ENCODE measurements at places on chromosomes 1 and 21.

- no peak for DNase-seq
Measured at GRCh38 chr1:245398180-245398579, 243.4 kb downstream of the KIF26B start.

DNA sequence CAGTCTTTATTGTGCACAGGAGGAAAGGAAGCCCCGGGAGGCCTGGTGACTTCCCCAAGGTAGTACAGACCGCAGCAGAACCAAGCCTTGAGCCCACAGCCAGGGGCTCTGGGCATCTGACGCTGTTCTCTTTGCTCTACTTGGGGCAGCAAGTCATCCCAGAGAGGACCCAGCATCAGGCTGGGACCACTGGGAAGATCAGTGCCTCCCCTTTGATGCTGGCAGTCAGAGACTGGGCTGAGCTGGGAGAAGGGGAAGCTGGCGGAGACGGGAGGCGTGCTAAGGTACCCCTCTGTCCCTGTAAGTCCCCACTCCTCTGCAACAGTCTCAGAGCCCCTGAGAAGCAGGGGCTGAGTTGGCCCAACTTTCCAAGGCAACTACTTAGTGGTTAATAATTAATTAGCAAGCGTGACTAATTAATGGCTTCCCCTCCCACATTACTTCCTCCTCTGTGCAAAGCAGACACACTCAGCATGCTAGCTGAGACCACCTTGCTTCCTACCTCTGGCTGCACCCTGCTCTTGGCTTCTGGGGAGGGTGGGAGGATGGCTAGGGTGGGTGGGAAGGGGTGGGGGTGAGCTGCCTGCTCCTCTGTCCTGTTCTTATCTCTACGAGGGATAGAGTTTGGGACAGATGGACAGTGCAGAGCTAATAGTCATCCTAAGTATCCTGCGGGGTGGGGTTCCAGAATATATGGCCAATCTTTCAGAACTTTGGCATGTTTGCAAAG is 1.3 kb downstream of the INAVA start:
- no peak for DNase-seq

DNA sequence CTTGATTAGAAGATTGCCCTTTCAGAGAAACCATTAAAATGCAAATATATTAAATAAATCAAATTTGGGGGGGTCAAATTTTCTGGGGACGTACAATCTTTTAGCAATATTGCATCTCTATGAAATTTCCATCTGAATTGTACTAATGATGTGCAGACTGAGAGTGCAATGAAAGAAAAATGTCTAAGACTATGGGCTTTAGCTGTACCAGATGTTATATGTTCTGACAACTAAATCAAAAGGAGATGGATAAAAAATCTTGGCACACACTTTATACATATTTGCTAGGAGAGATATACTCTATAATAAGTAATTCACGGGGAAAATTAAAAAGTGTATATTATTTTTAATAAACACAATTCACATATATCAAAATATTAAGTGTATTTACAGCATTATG is 13.0 kb upstream of the PLPPR5 start:
- DNase-seq: no peak

DNA sequence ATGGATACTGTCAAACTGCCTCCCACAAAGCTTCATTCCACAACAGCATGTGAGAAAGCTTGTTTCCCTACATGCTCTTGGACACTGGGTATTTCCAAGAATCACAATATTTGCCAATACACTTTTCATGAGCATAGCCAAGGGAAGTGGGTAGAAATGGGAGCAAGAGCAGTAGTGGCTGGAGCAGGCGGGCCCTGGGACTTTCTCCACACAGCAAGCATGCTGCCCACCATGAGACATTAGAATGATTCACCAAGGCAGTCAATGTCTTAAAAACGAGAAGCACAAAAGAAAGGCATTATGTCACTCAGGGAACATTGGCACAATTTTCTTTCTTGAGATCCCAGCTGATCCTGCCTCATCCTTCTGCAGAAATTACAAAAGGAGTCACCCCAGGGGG is 371.6 kb upstream of the RUNX1 start:
- no peak for DNase-seq

- DNase-seq: no peak
Measured at GRCh38 chr1:40081871-40082270, 15.2 kb downstream of the PPT1 start.

DNA sequence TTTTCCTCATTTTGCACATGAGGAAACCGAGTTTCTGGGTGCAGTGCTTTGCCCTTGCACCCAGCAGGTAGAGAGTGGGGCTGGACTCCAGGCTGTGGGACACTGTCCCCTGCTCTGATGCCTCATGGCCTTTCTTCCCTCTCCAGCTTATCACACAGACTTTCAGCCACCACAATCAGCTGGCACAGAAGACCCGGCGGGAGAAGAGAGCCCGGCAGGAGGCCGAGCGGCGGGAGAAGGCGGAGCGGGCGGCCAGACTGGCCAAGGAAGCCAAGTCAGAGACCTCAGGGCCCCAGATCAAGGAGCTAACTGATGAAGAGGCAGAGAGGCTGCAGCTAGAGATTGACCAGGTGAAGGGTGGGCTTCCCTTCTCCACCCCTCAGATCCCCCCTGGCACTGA is 19.0 kb downstream of the KDF1 start:
- DNase-seq: no peak

- no peak for DNase-seq
Measured at GRCh38 chr1:94100785-94101612, 19.9 kb downstream of the ABCA4 start.

DNA sequence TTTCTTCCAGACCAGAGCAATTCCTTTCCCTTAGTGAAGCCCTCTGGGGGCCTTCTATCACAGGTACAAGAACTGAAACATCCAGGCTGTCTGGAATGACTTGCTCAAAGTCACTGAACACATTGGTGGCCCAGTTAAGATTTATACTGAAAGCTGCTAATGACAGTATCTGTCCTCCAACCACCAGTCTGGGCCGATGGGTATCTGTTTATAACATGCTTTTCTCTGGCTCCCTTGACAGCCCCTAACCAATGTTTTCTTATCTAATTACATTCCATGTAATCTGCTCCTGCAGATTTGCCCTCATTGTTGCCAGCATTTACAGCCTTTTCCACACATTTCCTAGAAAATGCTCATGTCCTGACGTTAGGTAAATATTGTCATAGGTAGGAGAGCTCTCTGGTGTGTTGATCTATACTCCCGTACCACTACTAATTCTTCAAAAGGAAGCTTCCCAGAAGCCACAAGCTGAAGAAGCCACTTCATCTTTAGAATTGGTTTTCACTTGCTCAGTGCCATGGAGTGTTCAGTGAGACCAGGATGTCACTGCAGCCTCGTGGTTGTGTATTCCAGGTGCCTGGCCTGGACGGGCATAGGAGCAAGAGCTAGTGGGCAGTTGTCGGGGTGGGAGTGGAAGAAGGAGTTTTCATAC is 163.9 kb downstream of the TSEN15 start:
- DNase-seq: no peak

GRCh38 chr1:1625824-1626206 is 6.2 kb upstream of the MMP23B start:
- DNase-seq: no peak

GRCh38 chr1:244210884-244211558 is 159.9 kb downstream of the ZBTB18 start:
- DNase-seq: no peak

DNA sequence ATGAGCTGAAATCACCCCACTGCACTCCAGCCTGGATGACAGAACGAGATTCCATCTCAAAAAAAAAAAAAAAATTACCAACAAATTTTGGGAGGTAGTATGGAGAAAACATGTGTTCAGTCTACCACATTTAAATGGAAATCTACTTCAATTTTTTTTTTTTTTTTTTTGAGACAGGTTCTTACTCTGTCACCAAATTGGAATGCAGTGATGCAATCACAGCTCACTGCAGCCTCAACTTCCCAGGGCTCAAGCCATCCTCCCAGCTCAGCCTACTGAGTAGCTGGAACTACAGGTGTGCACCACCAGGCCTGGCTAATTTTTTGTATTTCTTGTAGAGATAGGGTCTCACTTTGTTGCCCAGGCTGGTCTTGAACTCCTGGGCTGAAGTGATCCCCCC is 82.1 kb downstream of the GFI1 start:
- DNase-seq: no peak

- no peak for DNase-seq
Measured at GRCh38 chr1:31671561-31672201, 27.0 kb upstream of the PEF1 start.

- DNase-seq: no peak
Measured at GRCh38 chr1:158496374-158496773, 24.4 kb downstream of the OR10R2 start.

DNA sequence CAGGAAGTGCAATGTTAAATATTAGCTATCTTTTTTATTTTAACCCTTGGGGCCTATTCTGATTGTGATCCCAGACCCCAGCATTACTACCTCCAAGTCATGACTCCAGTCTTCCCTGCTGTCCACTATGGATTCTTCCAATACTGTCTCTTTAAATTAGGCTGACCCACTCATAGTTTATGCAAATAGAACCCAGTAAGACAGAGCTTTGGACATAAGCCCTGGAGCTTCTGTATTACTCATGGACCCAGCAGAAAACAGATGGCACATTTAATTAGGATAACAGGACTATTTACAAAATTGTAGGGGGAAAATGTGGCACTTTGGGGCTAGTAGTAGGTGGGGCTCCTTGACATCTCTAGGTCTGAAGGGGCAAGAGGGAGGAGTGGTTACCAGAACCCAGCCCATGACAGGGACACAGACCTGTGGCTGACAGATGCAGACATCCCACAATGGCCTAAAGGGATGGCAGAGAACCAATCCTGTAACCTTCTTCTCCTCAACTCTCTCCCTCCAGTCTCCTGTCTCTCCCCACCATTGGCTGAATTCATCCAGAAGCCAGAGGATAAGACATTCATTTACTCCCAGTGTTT is 233.5 kb downstream of the OMA1 start:
- DNase-seq: no peak

- DNase-seq: no peak
Measured at GRCh38 chr1:32491386-32491785, 26.5 kb downstream of the ZBTB8B start.

DNA sequence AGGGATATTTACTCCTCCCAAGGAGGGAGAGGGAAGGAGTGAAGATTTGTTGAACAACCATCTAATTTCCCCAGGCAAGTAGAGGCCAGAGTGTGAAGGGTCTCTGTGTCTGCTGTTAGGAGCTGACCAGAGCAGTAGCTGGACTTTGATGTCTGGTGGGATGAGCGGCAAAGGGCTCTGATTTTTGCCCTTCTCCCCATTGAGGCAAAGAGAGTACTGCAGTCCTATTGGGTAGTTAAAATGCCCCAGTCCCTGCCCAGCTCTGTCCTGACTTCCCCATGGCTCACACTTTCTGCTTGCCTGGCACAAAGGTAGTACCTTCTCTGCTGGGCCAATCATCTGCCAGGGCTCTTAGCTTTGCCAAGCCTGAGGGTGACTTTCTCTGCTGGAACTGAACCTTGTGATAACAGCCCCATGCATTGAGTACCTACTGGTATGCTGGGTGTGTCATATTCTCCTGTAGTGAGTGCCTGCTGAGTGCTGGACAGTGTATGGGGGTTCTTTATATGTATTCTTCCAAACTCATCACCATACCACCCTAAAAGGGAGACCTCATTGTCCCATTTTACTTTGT is 64.0 kb upstream of the SELENON start:
- DNase-seq: no peak

DNA sequence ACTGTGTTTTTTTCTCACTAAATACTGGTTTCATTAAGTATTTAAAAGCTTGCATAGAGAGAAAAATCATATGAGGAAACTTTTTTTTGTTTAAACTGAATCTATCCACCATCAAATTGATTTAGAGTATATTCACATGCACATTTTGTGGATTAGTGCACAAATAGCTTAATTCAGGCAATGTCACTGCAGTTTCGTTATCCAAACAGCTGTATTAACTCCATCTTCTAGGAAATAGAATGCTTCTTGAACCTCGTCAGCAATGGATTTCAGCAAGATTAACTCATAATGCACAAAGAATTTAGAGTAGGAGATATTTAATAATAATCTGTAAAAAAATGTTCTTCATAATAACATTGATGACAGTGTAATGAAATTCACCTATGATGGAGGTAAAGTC is 37.5 kb downstream of the NEXN start:
- no peak for DNase-seq

GRCh38 chr1:83839566-83840173 is 159.3 kb downstream of the TTLL7 start:
- no peak for DNase-seq

- no peak for DNase-seq
Measured at GRCh38 chr1:22273686-22274681, 131.1 kb upstream of the WNT4 start.

DNA sequence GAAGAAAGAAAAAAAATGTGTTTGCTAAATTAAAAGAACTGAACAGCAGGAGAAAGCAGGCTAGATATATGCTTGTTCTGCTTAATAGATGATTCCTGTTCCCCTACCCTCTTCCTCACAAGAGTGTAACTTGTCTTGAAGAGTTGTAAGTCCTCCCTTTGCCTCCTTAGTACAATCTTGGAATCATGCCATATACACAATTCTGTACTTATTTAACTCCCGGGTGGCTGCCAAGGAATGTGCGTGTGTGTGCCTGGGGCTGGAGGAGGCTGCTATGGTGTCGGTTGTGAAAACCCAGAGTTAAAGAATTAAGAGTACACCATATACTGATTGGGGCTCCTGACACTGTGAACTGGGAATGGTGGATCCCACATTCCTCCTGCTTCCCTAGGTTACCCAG is 194.2 kb downstream of the SIPA1L2 start:
- no peak for DNase-seq

DNA sequence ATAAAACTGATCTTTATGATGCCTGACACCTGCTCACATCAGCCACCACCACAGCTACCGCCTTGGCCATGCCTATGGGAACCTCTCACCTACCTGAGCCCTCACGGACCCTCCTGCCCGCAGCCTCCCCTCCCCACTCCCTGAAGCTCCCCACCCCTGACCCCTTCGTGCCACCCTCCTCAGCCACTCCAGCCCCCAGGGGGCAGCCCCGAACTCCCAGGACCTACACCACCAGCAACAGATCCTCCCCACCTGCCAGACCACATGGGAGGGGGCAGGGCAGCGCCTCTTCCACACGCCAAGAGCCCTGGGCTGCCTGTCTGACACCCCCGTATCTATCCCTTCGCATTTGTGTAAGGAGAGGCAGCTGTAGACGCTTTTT is 14.2 kb upstream of the ARHGEF16 start:
- no peak for DNase-seq

DNA sequence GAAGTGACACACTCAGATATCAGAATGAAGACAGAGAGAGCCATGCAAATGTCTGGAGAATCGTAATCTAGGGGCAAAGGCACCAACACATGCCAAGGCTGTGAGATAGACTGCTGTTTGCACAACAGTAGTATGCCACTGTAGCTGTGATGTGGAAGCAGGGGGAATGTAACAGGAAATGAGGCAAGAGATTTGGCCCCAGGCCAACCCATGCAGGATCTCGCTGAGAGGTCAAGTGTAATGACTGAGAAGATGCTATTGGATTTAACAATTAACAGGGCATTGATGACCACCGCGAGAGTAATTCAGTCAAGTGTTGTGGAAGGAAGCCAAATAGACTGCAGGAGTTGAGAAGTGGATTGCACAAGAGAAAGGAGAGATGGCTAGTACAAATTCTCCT is 107.3 kb upstream of the ST6GALNAC5 start:
- no peak for DNase-seq

DNA sequence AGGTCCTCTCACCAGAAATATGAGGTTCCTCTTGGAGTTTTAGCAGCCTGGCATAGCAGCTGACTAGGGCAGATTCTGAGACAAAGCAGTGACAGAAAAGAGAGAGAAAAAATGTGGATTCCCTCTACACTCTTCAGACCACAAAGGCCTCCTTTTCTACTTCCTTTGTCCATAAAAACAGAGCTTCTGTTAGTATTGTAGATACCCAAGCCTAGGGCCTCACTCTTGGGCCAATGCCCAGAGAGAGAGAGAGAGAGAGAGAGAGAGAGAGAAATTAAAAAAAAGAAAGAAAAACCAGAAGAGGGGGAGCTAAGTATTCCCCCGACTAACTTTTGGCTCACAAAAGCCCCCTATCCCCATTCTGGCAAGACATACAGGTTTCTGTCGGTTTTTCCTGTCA is 2.4 kb upstream of the ZRANB2 start:
- DNase-seq: no peak

Measured in stimulated activated CD4-positive, alpha-beta T cell treated with anti-CD3 and anti-CD28 coated beads, Interleukin-1b, Interleukin-23, amount 100 ng/mL, for 1 hour (primary cell).